ENCODE measurements at places on chromosomes 13 and 19.
A peak's percentile ranks its signal among the peaks of the same experiment; 100 is the strongest.

DNA sequence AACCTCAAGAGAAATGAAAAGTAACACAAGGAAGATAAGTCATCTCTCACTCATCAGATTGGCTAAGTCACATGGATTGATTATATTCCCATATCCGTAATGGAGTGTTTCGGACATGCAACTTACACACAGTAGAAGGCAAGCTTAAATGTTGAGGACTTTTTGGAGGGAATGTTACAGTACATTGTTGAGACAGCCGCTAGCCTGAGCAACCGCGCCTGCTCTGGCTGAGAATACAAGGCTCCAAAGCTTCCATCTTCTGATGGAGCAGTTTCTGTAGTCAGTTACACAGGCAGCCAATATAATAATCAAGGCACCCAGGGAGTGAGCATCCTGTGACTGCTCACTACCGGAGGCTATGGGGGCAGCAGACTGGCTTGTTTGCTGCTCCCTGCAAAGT lies 1.0 kb upstream of the CRYL1 start:
- peak; percentile 36 for DNase-seq

- DNase-seq, result no peak
Observed at GRCh38 chr13:95698047-95698749, 21.3 kb downstream of the DNAJC3 start.

- no peak for DNase-seq
Observed at GRCh38 chr13:20882206-20882605, 20.3 kb downstream of the XPO4 start.

DNA sequence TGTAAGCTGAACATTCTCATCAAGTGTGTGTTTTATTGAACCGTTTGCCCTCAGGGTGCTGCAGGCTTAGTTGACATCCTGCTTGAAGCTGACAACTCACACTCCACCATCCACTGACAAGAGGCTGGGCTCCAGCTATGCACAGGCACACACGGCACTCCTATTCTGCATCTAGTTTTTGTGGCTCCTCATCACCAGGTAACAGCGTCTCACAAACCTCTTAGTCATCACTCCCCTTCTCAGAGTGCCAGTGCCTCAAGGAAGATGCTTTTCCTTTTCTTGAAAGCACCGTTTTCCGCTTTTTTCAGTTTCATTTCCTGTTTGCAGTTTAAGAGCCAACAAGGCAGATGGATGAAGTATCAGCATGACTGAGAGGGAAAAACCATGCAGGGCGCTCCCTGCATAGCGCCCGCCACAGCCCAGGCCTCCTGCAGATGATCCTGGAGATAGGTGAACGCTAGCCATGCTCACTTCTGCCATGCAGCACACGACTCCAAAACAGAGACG lies 491.2 kb downstream of the COG6 start:
- DNase-seq, result no peak

- DNase-seq, result no peak
Observed at GRCh38 chr19:39209196-39209595, 5.1 kb upstream of the SYCN start.
